Activated CD4-positive, alpha-beta memory T cell treated with anti-CD3 and anti-CD28 coated beads for 36 hours (primary cell): ENCODE measurements at places on chromosomes 16 and 17.
A peak's percentile ranks its signal among the peaks of the same experiment; 100 is the strongest.

DNA sequence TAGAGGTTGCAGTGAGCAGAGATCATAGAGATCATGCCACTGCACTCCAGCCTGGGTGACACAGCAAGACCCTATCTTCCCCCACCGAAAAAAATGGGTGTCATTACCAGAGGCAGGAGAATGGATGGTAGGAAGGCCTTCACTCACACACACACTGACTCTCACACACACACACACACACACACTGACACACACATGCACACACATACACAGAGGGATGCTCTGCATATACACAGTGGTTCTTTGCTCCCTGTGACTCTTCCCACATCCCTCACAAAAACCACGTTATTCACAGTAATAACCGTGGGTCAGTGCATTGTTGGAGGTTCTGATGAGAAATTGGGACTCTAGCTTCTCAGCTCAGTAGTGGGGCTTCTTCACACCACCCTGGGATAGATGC lies 300.2 kb upstream of the N4BP1 start:
- no peaks in the 10 kb centered on the region for H3K4me1 ChIP-seq
- no peaks in the 10 kb centered on the region for H3K36me3 ChIP-seq
- DNase-seq: no peak
- H3K27ac ChIP-seq: no peak overlapping the region

DNA sequence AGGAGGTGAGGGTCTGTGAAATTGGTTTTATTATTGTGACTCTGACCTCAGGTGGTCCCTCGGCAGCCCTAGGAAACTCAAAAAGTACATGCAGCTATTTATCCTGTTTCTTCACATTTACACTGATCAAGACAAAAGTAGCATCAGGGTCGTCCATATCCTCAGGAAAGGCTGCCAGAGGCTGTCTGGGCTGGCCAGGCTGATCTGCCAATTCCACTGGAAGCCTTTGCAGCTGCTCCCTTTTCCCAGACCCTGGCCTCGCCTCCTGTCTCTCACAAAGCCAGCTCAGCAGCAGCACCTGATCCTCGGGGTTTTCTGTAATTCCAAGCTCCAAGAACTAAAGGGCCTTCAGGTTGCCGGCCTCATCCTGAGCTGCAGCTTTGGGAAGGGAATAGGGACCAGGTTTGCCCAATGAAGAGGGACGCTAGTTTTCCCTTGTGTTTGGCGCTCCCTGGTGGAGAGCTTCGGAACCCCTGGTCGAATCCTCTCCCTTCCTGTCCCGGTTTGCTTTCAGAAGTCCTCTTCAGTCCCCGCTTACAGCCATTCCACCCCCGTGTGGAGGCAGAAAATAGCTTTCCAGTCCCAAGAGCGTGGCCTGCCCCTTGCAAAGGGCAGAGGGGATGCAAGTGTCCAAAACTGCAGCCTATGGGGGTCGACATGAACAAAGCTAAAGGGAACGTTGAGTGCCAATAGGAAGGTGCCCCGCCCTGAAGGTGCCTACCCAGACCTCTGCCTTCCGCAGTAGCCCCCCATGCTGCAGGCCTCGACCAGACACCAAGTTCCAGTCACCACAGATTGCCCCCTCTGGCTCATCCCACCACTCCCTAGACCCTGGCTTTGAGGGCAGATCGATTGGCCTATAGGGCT lies 13.4 kb downstream of the MFSD6L start:
- H3K27ac ChIP-seq: no peak overlapping the region
- peaks cover under 1% of the 10 kb centered on the region for H3K27me3 ChIP-seq
- H3K4me3 ChIP-seq: no peak overlapping the region
- H3K4me1 ChIP-seq: peaks cover 2% of the 10 kb centered on the region

- peaks cover 25% of the 10 kb centered on the region for H3K27me3 ChIP-seq
- H3K4me1 ChIP-seq: peaks cover 7% of the 10 kb centered on the region
- no peak for DNase-seq
- H3K36me3 ChIP-seq: no peaks in the 10 kb centered on the region
- H3K27ac ChIP-seq: no peak overlapping the region
Observed at GRCh38 chr17:66949501-66949900, 15.0 kb upstream of the CACNG4 start.

DNA sequence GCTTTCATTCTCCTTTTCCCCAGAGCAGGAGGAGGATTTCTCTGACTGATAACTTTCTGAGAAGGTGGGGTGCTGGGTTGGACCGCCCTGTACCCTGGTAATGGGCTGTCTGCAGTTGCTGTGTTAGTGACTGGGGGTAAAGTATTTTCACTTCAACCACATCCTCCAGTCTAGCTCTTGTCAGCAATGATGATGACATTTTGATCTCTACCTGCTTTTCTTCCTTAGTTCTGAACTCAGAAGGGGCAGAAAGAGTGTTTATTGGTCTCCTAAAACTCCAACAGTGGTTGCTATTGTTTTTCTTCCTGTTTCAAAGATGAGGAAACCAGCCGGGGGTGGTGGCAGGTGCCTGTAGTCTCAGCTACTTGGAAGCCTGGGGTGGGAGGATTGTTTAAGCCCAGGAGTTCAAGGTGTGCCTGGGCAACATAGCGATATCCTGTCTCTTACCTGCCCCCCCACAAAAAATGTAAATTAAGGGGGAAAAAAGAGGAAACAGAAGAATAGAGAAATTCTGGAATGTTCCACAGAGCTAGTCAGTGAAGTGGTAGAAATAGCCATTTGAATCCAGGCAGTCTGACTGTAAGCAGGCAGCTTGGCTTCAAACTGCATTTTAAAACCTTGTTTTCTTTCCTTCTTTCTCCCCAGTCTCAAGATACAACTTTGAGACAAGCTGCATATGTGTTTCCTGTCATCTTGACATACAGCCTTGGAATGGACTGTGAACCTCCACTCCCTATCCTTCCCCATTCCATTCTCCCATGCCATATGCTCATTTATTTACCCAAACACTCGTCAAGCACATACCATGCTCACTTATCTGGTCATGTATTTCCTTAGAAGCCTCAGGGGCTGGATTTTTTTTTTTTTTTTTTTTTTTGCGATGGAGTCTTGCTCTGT lies 3.3 kb upstream of the N4BP1 start:
- peak; percentile 76 for DNase-seq
- no peaks in the 10 kb centered on the region for H3K27me3 ChIP-seq
- H3K36me3 ChIP-seq: peaks cover 10% of the 10 kb centered on the region
- peak overlapping the region; percentile 100 for H3K27ac ChIP-seq
- H3K4me3 ChIP-seq: peak overlapping the region; percentile 64
- H3K4me1 ChIP-seq: peaks cover 36% of the 10 kb centered on the region

- peaks cover 13% of the 10 kb centered on the region for H3K4me1 ChIP-seq
- DNase-seq: no peak
- peaks cover under 1% of the 10 kb centered on the region for H3K36me3 ChIP-seq
- H3K4me3 ChIP-seq: peak overlapping the region; percentile 79
- no peaks in the 10 kb centered on the region for H3K27me3 ChIP-seq
Observed at GRCh38 chr16:4692460-4693295, 684 bp upstream of the NUDT16L1 start.

GRCh38 chr17:2621241-2621640 lies 27.8 kb downstream of the PAFAH1B1 start:
- H3K36me3 ChIP-seq: peaks cover 26% of the 10 kb centered on the region
- H3K4me1 ChIP-seq: peaks cover 48% of the 10 kb centered on the region
- no peak for DNase-seq
- H3K4me3 ChIP-seq: no peak overlapping the region
